ENCODE measurements at places on chromosomes 4 and X. TPM values are rescaled to one million over a fixed set of nuclear protein-coding genes. Genes with fewer than 3 reads are reported as not detected.
A peak's percentile ranks its signal among the peaks of the same experiment; 100 is the strongest.

Gene KLKB1
- 3.9 TPM for total RNA-seq

Gene RPS6KA6
- total RNA-seq = 4.6 TPM

Gene TSPAN6
- total RNA-seq = 7.6 TPM

Gene MND1
- not detected for total RNA-seq

Gene C4orf51
- not detected for total RNA-seq

Gene CXCL6
- total RNA-seq = 0.33 TPM

Gene UBE2K
- 37.8 TPM for total RNA-seq

Gene TEX13D
- total RNA-seq = not detected

Gene PRR32
- total RNA-seq = not detected

Gene DRD5
- total RNA-seq = not detected

Gene YIPF7
- total RNA-seq = not detected

GRCh38 chr4:169160825-169161224 lies 109.9 kb downstream of the SH3RF1 start:
- peaks cover 7% of the 10 kb centered on the region for H3K36me3 ChIP-seq
- H3K27me3 ChIP-seq = no peaks in the 10 kb centered on the region
- H3K4me1 ChIP-seq = no peaks in the 10 kb centered on the region
- H3K4me3 ChIP-seq = no peak overlapping the region
- no peak for DNase-seq

GRCh38 chr4:7487502-7487901 lies 52.8 kb upstream of the PSAPL1 start:
- H3K27me3 ChIP-seq = no peaks in the 10 kb centered on the region
- no peak for DNase-seq
- no peak overlapping the region for H3K4me3 ChIP-seq
- H3K27ac ChIP-seq = no peak overlapping the region
- no peaks in the 10 kb centered on the region for H3K4me1 ChIP-seq

GRCh38 chr4:170015285-170015684 lies 10.9 kb downstream of the MFAP3L start:
- DNase-seq = no peak
- no peak overlapping the region for H3K27ac ChIP-seq
- H3K27me3 ChIP-seq = no peaks in the 10 kb centered on the region
- H3K4me3 ChIP-seq = no peak overlapping the region
- peaks cover 5% of the 10 kb centered on the region for H3K4me1 ChIP-seq
- H3K36me3 ChIP-seq = no peaks in the 10 kb centered on the region

- H3K27ac ChIP-seq = no peak overlapping the region
- H3K27me3 ChIP-seq = no peaks in the 10 kb centered on the region
- no peaks in the 10 kb centered on the region for H3K36me3 ChIP-seq
- no peak for DNase-seq
Observed at GRCh38 chrX:120419463-120419862, 49.6 kb downstream of the LAMP2 start.

DNA sequence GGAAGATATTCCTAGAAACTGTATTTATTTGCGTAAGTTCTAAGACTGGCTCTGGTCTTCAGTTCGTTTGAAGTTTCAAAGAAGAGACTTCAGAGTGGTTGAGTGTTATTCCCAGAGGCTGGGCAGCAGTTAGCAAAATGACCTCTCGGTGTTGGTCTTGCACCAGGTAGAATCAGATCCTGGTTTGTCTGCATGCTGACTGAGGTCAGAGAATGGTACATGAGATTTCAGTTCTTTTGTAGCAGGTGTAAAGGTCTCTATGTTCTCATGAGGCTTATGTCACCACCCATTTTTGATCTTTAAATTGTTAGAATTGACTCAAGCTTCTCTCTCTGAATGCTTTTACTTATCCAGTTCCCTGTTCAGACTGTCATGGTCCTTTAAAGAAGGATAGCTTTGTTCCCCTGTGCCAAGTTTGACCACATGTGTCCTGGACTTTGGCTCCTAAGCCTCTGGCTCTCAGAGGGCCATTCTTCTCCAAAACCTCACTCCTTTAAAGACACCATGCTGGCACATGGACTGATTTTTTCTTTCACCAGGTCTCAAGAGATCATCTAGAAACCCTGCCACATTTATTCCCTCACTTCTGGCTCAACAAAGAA lies 355.8 kb upstream of the BOD1L1 start:
- no peak overlapping the region for H3K4me3 ChIP-seq
- no peak overlapping the region for H3K27ac ChIP-seq
- no peaks in the 10 kb centered on the region for H3K4me1 ChIP-seq
- H3K27me3 ChIP-seq = no peaks in the 10 kb centered on the region

DNA sequence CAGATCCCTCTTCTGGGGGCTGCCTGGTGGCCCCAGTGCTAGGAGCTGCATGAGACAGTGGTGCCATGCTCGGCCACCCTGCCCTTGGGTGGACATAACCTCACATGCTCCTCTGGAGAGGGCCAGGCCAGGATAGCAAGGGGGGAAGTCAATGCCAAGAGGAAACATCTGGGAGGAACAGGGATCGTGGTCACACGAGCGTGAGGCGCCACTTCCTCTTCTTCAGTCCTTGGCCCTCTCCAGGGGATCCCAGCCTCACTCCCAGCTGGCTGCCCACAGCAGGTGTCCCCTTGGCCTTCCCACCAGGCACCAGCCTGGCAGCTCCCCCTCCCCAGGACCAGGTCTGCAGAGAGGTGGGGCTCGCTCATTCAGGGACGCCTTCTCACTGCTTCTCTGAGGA lies 28.6 kb downstream of the TBC1D14 start:
- H3K27ac ChIP-seq = peak overlapping the region; percentile 64
- H3K36me3 ChIP-seq = no peaks in the 10 kb centered on the region
- H3K27me3 ChIP-seq = no peaks in the 10 kb centered on the region
- peak; percentile 81 for DNase-seq
- peaks cover 15% of the 10 kb centered on the region for H3K4me1 ChIP-seq

DNA sequence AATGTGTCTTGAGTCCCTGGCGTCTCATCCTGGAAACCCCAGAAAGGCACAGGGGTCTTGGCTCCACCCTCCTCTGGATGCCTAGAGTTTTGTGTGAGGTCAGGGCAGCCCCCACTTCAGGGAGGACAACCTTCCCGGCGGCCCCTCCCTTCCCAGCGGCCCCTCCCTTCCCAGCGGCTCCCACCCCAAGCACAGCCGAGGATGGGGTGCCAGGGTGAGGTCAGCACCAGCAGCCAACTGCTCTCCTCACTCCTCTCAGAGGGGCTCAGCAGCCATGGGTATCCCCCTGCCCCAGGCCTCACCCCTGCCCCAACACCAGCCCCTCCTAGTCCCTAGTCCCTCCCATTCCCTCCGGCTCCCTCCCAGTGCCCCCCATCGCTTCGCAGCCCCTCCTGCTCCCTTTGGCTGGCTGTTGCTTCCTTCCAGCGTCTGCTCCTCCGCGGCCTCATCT lies 17.4 kb downstream of the DGKQ start:
- DNase-seq = peak; percentile 55
- H3K27me3 ChIP-seq = no peaks in the 10 kb centered on the region
- H3K36me3 ChIP-seq = no peaks in the 10 kb centered on the region
- H3K27ac ChIP-seq = no peak overlapping the region
- H3K4me1 ChIP-seq = no peaks in the 10 kb centered on the region

DNA sequence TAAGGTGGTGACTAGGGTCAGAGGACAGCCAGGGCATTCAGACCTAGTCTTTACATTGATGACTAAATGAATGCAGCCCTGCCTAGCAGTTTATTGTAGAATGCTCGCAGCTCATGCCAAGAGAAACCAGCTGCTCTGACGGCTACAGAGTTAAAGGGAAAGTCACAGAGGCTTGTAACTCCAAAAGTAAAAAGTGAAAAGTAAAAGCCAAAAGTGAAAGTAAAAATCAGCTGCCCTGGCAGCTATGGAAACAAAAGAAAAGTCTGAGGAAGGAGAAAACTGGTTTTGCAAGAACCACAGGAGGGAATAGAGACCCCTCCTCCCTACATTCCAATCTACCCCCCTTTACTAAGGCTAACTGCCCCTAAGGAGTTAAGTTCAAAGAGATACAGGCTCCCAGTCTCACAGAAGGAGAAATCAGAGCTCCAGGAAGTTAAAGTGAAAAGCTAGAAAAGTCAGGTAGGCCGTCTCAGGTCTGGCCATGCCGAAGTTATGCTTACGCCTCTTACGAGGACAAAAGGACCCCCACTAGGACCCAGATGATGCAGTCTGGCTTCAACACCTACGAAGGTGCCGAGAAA lies 6.0 kb downstream of the GAGE10 start:
- H3K27me3 ChIP-seq = no peaks in the 10 kb centered on the region
- H3K27ac ChIP-seq = peak overlapping the region; percentile 62
- H3K36me3 ChIP-seq = no peaks in the 10 kb centered on the region

GRCh38 chr4:124097447-124097846 lies 615.1 kb downstream of the ANKRD50 start:
- H3K27ac ChIP-seq = no peak overlapping the region
- H3K36me3 ChIP-seq = no peaks in the 10 kb centered on the region
- H3K27me3 ChIP-seq = no peaks in the 10 kb centered on the region
- H3K4me3 ChIP-seq = no peak overlapping the region
- DNase-seq = no peak

- no peaks in the 10 kb centered on the region for H3K36me3 ChIP-seq
- H3K27me3 ChIP-seq = no peaks in the 10 kb centered on the region
- DNase-seq = no peak
- H3K27ac ChIP-seq = no peak overlapping the region
Observed at GRCh38 chr4:179976777-179977176, 2266.4 kb upstream of the TENM3 start.

DNA sequence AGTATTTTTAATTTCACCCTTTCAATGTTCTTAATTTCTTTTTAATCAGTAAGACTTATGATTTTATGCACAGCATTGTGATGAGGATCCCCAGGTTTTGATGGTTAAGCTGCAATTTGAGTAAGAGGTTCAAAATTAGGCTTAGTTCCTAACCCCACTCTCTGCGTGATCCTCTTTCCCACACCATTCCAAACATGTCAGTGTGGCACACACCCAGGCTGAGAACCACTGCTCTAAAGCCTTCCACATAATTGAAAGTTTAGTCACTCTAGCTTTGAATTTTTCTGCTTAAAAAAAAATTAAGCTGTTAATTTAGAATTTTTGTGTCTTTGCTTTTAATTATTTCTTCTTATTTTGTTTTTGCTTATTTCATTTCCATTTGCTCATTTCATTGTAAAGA lies 68.8 kb upstream of the SLC7A11 start:
- no peaks in the 10 kb centered on the region for H3K4me1 ChIP-seq
- DNase-seq = no peak
- no peak overlapping the region for H3K4me3 ChIP-seq
- H3K27ac ChIP-seq = no peak overlapping the region
- no peaks in the 10 kb centered on the region for H3K27me3 ChIP-seq

DNA sequence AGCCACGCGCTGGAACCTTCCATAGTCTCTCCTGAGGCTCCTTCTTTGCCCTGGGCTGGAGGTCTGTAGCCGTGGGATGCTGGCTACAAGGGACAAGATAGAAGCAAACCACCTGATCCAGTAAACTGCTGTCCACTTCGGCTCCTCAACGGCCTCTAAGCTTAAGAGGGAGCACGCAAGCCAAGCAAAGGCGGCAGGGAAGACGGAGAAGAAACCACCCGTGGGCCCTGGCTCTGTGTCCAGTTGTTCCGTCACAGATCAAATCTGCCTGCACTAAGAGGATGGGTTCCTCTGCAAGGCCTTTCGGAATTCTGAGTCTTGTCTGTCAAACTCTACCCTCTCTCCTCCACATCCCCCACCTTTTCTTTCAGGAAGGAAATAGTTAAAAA lies 401 bp upstream of the EDNRA start:
- H3K4me3 ChIP-seq = peak overlapping the region; percentile 54
- no peaks in the 10 kb centered on the region for H3K27me3 ChIP-seq
- H3K27ac ChIP-seq = peak overlapping the region; percentile 57
- H3K4me1 ChIP-seq = no peaks in the 10 kb centered on the region

- H3K27me3 ChIP-seq = no peaks in the 10 kb centered on the region
- no peaks in the 10 kb centered on the region for H3K4me1 ChIP-seq
- no peaks in the 10 kb centered on the region for H3K36me3 ChIP-seq
- H3K27ac ChIP-seq = no peak overlapping the region
- no peak for DNase-seq
Observed at GRCh38 chr4:80225595-80225994, 28.3 kb downstream of the PRDM8 start.

- H3K27ac ChIP-seq = peak overlapping the region; percentile 97
- no peaks in the 10 kb centered on the region for H3K27me3 ChIP-seq
- no peak for DNase-seq
- no peaks in the 10 kb centered on the region for H3K36me3 ChIP-seq
Observed at GRCh38 chr4:13484749-13485221, 645 bp upstream of the RAB28 start.

DNA sequence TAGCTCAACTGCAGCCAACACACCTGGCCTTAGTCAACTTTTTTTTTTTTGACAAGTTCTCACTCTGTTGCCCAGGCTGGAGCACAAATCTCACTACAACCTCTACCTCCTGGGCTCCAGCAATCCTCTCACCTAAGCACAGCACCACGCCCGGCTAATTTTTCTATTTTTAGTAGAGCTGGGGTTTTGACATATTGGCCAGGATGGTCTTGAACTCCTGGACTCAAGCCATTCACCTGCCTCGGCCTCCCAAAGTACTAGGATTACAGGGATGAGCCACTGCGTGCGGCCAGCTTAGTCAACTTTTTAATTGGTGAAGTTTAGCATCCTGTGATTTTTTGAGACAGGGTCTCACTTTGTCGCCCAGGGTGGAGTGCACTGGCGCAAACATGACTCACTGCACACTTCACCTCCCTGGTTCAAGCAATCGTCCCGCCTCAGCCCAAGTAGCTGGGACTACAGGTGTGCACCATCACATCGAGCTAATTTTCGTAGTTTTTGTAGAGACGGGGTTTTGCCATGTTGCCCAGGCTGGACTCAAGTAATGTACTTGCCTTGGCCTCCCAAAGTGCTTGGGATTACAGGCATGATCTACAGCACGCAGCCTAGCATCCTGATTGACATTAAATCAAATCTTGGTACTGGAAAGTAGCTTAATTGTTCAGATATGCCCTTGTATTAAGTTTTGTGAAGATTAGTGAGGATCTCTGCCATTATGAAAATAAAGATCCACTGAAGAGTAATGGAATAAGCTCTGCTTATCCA lies 8.3 kb downstream of the HNRNPDL start:
- peaks cover 18% of the 10 kb centered on the region for H3K4me1 ChIP-seq
- H3K27ac ChIP-seq = no peak overlapping the region
- no peak for DNase-seq
- no peaks in the 10 kb centered on the region for H3K36me3 ChIP-seq
- H3K4me3 ChIP-seq = no peak overlapping the region

- H3K27me3 ChIP-seq = no peaks in the 10 kb centered on the region
- peaks cover 7% of the 10 kb centered on the region for H3K4me1 ChIP-seq
- no peak overlapping the region for H3K4me3 ChIP-seq
- peak; percentile 62 for DNase-seq
- peaks cover 7% of the 10 kb centered on the region for H3K36me3 ChIP-seq
Observed at GRCh38 chr4:2832309-2832980, 11.2 kb upstream of the ADD1 start.

- H3K4me3 ChIP-seq = peak overlapping the region; percentile 12
- peaks cover 52% of the 10 kb centered on the region for H3K27me3 ChIP-seq
- no peak overlapping the region for H3K27ac ChIP-seq
- no peaks in the 10 kb centered on the region for H3K36me3 ChIP-seq
- DNase-seq = no peak
Observed at GRCh38 chr4:41881981-41882624, 53.1 kb upstream of the TMEM33 start.

GRCh38 chr4:128600410-128600809 lies 209.1 kb upstream of the JADE1 start:
- no peak overlapping the region for H3K4me3 ChIP-seq
- no peak for DNase-seq
- H3K36me3 ChIP-seq = no peaks in the 10 kb centered on the region
- peak overlapping the region; percentile 63 for H3K27ac ChIP-seq
- H3K27me3 ChIP-seq = no peaks in the 10 kb centered on the region

- DNase-seq = no peak
- no peak overlapping the region for H3K4me3 ChIP-seq
- peaks cover 4% of the 10 kb centered on the region for H3K36me3 ChIP-seq
- no peaks in the 10 kb centered on the region for H3K4me1 ChIP-seq
- no peaks in the 10 kb centered on the region for H3K27me3 ChIP-seq
Observed at GRCh38 chr4:158130204-158130603, 42.6 kb downstream of the GASK1B start.

GRCh38 chr4:113979148-113979904 lies at the start of gene ARSJ:
ARSJ (minus strand) TSS chr4:113979647; CDS start chr4:113978834, 813 bp downstream.
- peak; percentile 81 for DNase-seq
- H3K36me3 ChIP-seq = no peaks in the 10 kb centered on the region
- H3K4me1 ChIP-seq = peaks cover 9% of the 10 kb centered on the region
- H3K4me3 ChIP-seq = peak within 1 kb of the TSS; percentile 81
- H3K27me3 ChIP-seq = no peaks in the 10 kb centered on the region
